AG04449 (cell line): ENCODE measurements at places on chromosomes 11 and 22.
A peak's percentile ranks its signal among the peaks of the same experiment; 100 is the strongest.

- no peak for DNase-seq
Observed at GRCh38 chr11:60077216-60077817, 11.1 kb upstream of the MS4A2 start.

DNA sequence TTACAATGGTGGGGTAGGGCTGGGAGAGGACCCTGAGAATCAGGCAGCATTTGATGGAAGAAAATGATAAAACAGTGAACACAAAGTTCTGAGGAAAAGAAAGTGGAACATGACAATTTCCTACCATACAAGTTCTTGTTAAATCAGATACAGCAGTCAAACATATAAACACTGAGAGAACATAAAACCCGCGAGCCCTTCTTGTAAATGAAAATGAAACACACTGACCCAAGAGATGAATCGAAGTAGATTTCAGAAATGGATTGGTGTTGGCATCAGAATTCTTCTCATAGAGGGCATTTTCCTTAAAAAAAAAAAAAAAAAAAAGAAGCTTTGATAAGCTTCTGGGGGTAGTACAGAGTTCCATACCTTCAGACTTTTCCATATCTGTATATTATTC is 134.7 kb upstream of the TMEM45B start:
- no peak for DNase-seq

DNA sequence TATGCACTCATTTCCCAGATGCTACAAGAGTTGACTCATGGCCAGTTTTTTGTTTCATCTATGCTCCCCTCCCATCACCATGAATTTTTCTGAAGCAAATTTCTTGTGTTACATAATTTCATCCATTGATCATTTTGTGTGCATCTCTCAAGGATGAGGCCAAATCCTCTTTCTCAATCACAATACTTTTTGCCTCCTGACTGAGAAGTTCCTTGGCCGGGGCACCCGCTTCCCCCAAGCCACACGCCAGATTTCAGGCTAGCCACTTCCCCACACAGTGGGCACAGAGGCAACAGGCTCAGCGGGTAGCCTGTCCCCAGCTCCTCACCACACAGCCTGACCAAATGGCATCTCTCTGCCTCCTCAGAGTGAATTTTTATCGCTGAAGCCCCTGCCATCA is 9.8 kb upstream of the DSCAML1 start:
- no peak for DNase-seq

DNA sequence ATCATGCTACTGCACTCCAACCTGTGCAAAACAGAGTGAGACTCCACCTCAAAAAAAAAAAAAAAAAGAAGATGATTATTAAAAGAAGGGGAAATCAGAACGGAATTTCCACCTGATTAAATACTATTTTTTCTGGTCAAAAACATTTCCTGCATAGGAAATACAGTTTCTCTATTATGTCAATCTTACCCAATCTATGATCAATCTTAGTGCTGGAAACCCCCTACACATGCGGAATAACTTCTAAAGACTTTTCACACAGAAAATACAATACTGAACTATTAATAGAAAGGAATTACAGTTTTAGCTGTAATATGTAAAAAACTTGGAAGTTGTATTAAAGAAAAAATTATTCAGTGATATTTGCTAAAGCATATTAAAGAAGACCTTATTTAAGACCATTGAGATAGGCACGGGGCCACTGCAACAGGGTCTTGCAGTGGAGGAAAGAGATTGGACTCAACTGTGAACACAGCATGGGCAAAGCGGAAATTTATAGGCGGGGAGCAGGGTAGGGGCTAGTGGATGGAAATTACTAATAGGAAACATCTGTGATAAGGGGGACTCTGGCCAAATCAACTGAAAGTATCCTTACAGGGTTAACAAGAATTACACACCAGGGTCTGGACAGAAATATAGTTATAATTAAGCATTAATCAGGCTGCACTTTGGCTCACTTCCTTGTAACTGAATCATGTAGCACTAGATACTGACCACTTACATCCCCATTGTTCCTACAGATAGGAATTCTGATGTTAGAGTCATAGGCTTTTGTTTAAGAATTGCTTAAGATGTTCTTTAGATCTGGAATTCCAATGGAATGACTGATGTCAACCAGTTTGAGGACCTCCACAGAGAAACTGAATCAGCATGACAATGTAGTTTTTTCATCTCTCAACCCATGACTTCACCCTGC is 411.5 kb upstream of the DDI1 start:
- DNase-seq: peak; percentile 71

DNA sequence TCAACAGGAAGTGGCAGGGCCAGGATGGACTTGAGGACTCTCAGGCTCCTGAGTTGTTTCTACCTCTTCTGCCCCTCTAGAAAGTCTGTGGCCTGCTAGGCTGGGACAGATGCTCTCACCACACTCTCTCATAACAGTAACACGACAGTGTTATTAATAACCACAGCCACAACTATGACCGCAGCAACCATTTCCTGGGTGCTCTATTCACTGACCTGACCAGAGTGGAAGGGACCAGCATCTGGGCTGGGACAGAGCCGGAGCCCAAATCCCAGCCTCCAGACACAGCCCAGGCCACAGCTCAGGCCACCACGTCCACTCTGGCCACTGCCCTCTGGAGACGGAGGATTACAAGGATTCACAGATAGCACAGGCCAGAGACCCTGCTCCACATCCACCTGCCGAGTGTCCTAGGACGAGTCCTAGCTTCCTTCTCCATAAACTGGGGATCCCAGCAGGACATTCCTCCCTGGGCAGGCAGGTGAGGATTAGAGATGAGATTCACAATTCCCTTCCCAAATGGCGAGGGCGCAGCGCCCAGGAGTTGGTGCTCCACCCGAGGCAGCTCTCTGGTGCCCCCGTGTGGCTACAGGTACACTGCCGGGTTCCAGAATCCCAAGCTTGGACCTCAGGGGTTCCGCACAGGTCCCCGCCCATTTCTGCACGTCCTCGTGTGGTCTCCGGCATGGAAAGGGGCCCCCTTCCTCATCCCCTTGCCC is 7.1 kb downstream of the PNPLA5 start:
- DNase-seq: no peak

GRCh38 chr22:39287076-39287725 is 32.2 kb downstream of the RPL3 start:
- DNase-seq: no peak

DNA sequence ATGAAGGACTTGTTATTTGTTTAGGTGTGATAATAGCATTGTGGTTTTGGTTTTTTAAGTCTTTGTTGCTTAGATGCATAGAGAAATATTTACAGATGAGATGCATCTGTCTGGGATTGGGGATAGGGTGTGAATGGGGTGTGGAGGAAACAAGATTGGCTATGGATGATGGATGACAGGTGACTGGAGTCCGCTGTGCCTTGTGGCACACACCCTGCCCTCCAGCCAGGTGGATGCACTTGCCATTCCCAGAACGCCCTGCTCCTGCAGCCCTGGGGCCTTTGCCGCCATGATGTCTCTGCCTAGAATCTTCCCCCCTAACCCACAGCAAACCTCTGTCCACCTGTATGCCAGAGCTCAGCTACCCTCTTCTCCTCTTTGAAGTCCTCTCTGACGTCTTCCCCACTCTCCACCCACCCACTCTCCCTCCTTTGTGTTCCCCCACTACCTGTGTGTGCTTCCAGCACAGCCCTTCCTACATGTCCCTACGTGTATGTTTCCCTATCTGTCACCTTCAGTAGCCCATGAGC is 54.7 kb downstream of the WNT11 start:
- no peak for DNase-seq

DNA sequence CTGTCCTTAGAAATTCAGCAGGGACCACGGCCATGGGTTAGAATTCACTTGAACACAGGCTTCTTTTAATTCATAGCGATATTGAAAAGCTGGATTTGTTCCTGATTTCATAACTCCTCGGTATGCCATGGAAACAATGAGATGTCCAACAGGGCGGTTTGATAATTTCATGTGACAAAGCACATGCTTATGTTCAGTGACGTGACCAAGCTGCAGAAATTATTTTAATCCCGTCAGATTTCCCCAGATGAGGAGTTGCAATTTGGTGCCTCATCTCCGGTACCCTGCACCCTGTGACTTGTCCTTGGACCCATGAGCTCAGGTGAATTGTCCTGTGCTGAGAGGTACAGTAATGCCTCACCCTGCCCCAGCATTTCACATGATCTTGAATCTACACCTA is 81.7 kb downstream of the C11orf91 start:
- DNase-seq: no peak

- no peak for DNase-seq
Observed at GRCh38 chr22:26502688-26503561, 9.3 kb downstream of the TFIP11 start.

DNA sequence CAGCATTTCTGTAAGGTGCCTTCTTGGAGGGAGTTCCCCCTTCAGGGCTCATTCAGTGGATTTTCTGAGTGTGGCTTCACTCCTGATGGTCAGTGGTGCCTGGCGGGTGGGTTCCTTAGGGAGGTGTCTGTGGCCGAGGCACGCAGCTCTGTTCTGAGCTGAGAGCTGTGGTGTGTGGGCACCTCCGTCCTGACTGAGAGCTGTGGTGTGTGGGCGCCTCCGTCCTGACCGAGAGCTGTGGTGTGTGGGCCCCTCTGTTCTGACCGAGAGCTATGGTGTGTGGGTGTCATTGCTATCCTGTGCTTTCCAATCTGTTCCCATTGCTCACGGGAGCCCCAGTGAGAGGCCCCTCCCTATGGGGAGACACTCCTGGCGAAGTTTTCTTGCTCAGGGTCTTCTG is 39.8 kb downstream of the MUC6 start:
- DNase-seq: no peak

GRCh38 chr22:25876871-25877270 is 134.9 kb downstream of the MYO18B start:
- no peak for DNase-seq

DNA sequence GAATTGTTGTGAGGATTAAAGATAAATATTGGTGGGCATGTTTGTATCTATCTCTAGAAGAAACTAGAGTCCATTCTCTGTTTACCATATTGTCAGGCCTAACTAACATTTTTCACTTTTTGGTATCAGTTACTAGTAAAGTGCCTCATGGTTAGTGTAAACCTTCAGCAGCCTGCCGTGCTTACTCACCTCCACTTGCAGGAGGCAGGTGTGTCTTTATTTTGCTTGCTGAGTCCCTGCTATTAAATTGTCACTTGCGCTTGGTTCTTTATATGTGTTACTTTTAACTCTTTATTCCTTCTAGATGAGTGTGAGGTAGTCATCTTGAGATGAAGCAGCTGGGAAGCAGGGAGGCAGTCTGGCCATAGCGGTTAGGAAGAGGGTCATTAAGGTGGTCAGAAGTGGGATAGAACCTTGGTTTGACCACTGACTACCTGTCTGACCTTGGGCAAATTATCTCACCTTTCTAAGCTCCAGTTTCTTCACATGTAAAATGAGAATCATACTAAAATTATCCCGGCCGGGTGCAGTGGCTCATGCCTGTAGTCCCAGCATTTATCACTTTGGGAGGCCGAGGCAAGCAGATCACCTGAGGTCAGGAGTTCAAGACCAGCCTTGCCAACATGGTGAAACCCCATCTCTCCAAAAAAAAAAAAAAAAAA is 21.2 kb downstream of the PPP6R3 start:
- DNase-seq: no peak
